Cerebellar cortex (tissue), 1 donor: ENCODE measurements at places on chromosomes 11 and 22.

GRCh38 chr22:31625661-31626426 lies 36.2 kb downstream of the PISD start:
- peak; percentile 94 for DNase-seq

- no peak for DNase-seq
Measured at GRCh38 chr11:117418737-117419481, 91.3 kb downstream of the CEP164 start.

GRCh38 chr11:1276866-1277615 lies 32.4 kb downstream of the TOLLIP start:
- DNase-seq = no peak

GRCh38 chr11:77081381-77081851 lies 14.6 kb downstream of the CAPN5 start:
- no peak for DNase-seq

DNA sequence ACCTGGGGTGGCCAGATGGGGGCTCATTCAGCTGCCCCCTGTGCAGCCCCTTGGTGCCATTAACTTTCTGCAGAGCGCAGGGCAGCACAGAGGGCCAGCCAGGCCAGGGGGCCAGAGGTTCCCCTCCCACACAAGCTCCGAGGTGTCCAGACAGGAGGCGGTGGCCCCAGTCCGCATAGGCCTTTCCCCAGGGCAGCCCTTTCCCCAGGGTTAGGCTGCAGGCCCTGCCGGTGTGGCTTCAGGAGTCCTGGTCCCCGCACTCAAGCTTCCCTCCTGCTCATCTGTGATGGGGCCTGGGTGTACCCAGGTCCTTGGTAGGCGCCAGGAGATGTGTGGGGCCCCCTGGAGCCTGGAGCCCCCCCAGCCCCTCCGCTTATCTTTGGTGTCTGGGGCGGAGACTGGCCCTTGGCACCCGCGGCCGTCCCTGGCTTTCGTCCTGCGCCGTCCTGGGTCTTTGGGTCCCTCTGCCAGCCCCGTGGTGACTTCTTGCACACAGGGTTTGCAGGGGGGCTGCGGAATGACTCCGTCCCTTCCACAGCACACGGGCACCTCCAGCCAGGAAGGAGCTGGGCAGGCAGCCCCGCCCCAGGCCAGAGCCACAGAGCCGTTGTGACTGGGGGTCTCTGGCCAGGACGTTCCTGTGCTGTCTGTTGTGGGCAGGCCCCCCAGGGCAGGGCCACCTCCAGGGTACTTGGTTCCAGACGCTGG lies 8.9 kb downstream of the BRSK2 start:
- DNase-seq = no peak

- no peak for DNase-seq
Measured at GRCh38 chr11:35126000-35126878, 12.7 kb upstream of the CD44 start.

DNA sequence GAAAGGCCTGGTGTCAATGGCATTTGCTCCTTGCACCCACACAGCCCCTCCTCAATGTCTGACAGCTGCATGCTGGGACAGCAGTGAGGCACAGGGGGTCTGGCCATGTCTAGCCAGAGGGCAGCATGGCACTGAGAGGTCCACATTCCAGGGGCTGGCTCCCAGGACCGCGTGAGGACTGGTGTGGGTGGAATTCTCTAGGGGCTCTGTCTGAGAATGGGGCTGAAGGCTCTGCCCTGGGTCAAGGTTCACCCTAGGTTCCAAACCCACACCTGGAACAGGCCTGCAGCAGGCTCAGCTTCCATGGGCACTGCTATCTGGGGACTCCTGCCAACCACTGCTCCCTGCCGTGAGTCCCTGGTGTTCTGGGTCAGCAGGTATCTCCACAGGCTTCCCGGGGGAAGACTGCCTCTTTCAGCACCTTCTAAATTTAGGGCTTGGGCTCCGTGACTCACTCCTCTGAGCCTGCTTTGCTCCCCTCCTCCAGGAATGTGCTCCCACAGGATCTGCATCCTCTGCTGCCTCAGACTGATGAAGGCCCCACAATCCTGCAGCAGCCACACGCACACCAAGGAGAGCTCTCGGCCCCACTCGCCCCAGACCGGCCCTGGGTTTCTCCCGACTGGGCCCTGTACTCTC lies 4.2 kb downstream of the STARD10 start:
- DNase-seq = no peak
